ENCODE measurements at places on chromosomes 2 and 18.

- DNase-seq = no peak
Observed at GRCh38 chr2:216568576-216568975, 64.6 kb upstream of the IGFBP2 start.

DNA sequence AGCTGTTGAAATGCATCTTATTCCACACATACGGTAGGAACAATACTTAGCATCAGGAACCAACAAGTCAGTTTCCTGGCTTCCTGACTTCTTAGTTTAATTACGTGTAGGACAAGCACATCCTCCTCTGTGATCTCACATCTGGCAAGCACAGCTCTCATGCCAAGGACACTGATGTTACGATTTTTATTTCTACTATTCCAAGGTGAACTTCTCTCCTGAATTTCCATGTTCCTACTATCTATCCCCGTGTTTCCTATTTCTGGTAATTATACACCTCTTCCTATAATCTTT lies 374.0 kb downstream of the NCKAP5 start:
- no peak for DNase-seq

- no peak for DNase-seq
Observed at GRCh38 chr2:171124541-171124940, 36.2 kb downstream of the TLK1 start.

- no peak for DNase-seq
Observed at GRCh38 chr2:206799083-206799482, 33.7 kb downstream of the FASTKD2 start.

DNA sequence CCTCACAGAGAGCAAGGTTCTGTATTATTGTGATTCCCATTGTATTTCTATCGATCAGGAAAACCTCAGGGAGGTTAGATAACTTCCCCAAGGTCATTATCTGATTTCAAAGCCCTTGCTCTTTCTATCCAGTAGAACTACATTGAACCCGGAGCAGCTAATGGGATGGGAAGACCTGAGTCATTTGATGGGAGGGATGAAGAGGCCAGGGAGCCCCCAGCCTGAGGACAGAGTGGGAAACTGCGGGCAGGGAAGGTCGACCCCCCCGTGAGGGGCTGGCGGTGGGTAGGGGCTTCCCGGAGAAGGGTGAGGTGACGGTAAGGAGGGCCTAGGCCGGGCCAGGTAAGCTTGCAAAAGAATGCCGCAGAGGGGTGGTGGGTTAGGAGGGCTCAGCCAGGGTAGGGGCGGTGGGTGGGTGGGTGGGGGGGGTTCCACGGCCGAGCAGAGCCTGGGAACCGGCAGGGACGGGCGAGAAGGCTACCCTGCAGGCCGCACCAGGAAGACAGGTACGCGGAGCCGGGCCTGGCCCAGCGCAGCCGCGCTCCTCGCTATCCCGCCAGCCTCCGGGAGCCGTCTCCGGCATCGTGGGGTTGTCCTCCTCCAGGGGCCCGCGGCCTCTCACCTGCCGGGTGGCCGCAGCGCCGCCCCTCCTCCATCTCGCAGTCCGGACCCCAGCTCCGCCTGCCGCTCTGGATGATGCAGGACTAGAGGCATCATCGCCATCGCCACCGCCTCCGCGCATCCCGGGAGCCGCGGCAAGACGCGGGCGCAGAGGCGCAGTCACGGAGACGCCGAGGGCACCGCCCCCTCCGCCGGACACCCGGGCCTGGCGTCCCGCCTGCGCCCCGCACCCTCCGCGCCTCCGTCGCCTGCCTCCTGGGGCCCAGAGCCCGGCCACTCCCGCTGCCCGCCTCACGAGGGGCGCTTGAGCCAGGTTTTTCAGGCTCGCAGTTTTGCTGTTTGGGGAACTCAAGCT lies at the start of gene GPR75:
TSS of gene GPR75 (minus strand) at position 762 of the 976 bp plus-strand sequence. CDS start 5,211 bp downstream, outside the sequence.
- no peak for DNase-seq

GRCh38 chr2:151918308-151918707 lies 90.1 kb upstream of the ARL5A start:
- DNase-seq = no peak

DNA sequence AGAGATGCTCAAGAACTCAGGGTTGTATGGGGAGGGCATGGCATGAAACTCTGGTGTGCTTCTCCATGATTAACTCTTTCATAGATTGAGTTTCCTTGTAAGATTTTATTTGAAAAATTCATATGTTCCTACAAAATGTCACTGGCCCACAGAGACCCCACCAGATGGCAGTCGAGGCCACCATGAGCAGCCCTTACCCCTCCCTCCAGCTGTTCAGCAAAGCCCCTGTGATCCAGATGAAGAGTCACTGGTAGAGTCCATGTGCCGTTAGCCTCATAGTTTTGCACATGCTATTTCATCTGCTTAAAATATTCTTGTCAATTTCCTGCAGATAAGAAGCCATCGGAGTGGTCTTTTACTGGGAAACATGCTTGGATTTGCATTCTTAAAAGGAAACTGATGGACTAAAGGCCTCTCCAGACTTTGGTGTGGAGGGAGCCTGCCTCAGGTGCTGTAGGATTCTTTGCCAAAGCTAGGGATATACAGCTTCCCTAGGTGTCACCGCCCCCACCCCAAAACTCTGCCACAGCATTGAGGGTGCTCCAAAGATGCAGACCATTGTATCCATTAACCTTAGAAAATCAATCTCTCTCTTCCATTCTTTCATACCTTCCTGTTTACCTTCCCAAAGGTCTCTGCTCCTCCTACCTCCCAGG lies 18.8 kb downstream of the ZNF385B start:
- DNase-seq = peak; percentile 62

DNA sequence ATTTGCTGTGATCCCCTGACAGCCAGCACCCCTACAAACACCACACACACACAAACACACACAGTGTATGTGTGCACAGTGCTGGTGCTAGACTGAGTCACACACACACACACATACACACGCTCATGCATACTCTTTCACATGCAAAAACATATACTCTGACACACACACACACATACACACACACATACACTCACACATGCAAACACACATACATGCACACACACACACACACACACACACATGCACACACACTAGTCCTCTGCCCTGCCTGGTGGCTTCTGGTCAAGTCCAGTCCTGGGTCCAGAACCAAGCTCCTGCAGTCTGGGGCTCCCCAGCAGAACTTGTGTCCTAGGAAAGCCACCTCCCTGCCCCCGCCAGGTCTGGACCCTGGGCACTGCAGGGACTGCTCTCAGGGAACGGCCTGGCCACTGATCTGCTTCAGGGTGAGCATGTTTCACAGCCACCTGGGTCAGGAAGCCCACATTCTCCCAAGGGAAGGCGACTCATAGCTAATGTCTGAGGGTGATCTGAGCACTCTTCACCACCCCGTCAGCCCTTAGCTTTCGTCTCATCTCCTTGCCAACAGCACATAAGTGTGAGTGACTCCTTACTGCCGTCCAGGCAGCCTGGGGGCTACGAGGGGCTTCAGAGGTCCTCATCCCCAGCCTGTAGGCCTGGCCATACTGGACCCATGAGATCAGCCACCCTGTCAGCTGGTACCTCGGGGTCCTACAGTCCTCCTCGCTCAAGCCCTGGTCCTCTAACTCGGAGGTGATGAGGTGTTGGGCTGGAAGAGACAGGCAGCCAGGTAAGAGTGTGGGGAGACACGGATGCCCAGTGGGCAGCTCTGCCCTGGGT lies 88.1 kb downstream of the MCFD2 start:
- no peak for DNase-seq

DNA sequence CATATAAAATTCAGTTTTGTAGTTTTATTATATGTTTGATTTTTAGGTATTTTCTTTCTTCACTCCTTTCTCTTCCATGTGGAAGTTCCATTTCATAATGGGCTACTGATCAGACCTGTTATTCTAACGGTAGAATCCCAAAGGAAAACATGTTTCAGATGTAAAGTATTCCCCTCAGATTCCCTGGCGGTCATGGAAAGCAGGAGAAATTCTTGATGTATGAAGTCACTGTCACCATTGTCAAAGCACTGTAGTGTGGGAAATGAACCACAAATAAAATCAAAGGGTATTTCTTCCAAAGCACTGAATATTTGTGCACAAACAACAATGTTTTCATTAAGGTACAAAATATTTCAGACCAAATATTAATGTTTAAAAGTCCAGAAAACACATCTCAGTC lies 237.3 kb upstream of the KLHL14 start:
- DNase-seq = no peak

DNA sequence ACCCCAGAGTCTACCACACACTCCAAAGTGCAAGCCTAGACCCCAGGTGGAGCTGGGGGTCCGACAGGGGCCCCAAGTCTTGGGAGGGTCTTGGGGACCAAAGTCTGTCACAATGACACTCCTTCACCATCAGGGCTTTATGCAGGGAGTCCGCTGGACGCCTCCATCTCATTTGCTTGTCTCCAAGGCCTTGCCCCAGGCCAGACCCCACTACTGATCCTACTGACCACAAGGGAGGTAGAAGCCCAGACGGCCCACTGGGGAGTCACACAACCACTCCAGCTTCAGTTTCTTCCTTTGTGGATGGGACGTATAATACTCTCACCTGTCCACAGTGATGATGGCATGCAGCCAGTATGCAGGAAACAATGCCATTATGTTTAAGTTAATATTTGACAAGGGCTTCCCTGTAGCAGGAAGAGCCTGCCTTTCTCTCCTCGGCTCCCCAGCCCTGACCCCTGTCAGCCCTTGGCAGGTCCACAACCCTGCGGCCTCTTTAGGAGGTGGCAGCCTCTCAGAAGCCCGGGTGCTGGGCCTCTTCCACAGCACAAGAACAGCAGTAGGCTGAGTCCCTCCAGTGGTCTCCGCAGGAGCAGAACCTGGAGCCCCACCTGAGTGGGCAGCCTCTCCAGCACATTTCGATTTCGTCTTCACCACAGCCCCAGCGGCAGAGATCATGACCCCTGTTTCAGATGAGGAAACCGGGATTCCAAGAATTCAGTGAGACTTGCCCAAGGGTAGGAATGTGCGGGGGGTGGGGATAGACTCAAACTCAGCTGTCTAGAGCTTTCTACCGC lies 6.5 kb downstream of the BIN1 start:
- DNase-seq = no peak

- no peak for DNase-seq
Observed at GRCh38 chr2:23543728-23544127, 158.7 kb downstream of the KLHL29 start.

DNA sequence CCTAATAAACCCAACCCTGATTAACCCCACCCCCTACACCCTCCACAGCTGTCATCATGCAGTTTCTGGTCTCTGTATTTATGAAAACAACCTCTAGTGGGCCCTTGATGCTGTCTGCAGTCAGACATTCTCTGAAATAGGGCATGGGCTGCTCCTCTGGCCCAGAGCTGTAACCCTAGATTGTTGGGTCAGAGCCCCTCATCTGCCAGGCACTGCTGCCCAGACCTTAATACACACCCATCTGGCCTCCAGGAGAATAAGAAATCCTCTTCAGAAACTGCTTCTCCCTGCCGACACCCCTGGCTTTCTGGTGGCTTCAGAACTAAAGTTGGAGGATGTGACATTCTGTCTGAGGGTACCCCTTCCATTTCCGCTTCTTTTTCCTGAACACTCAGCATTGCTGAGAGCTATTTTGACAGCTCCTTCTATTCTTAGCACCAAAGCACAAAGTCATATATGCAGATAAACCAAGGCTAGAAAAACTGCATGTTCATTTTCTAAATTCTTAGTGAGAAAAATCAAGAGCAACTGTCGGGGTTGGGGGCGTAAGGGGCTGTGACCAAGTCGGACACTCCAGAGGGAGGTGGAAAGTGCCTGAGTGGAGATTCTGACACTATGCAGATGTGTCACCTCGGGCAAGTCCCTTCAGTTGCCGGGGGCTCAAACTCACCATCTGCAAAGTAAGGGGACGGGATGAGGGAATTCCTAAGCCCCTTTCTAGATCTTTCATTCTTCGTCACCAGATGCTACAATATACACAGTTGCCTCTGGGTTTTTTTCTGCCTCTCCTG lies 28.7 kb downstream of the SRSF7 start:
- no peak for DNase-seq

GRCh38 chr2:188181067-188181838 lies 110.4 kb upstream of the GULP1 start:
- no peak for DNase-seq

DNA sequence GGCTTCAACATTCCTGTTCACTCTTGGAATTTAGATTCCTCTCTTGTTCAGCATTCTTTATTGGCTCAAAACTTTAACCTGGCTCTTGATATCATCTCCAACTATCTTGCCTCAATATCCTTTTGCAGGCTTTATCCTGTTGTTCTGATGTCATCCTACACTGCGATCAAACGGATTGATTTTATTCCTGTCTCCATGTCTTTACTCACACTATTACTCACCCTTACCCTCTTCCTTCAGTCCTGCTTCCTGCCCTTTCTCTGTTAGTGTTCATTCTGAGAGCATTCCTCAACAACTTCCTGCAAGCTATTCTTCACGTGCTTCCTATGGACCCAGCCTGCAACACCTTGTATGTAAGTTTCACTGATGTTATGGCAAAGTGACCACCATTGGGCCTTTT lies 264.7 kb downstream of the RNF152 start:
- DNase-seq = no peak

DNA sequence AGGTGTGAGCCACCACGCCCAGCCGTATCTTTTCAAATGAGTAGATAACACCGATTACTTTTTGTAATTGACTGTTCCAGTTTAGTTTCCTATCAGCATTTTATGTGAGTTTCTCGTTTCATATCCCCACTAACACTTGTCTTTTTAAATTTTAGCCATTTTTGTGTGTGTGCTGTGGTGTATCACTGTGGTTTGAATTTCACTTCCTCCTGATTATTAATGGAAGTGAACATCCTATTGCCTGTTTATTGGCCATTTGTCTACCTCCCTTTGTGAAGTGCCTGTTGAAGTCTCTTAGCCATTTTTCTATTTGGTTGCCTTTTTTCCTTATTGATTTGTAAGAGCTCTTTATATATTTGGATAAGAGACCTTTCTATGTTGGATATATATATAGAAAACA lies 91.7 kb upstream of the STON1 start:
- no peak for DNase-seq

DNA sequence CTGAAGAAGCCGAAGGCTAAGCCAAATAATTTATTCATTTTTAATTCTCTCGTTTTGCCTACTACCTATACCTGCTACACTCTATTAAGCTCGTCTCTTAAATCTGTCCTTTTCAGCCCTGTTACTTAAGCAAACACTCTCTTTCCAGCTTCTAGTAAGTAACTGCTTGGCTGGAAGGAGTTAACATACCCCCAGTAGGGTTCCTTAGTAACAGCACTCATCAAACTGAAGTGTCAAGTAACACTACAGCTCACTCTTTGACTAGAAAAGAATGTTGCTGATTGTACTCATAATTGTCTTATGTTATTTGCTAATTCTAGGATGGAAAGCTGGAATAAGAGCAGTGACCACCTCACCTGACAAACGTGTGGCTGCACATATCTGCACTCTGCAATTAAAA lies 120.0 kb upstream of the SCN7A start:
- DNase-seq = no peak

GRCh38 chr2:58475756-58476155 lies 234.6 kb upstream of the FANCL start:
- DNase-seq = no peak

- DNase-seq = no peak
Observed at GRCh38 chr18:47457614-47458013, 206.2 kb upstream of the SKOR2 start.

DNA sequence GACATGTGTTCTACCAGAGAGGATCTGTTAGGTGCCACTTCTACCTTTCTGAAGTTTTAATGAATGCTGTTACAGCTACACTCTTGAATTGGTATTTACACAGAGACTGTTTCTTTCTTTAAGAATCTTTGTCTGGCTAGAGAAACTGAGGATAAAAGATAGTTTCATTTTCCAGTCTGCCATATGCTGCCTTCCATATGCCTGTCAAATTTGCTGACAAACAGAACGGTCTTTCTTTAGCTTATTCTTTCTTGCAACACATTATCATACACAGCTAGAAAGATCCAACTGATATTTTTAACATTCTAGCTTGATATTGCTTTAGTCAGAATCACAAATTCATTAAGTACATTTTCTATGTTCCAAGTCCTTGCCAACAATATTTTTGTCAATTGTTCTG lies 409.8 kb upstream of the CELF4 start:
- DNase-seq = no peak

GRCh38 chr2:188984065-188984491 lies 9.9 kb downstream of the COL3A1 start:
- no peak for DNase-seq

All from HEK293T (cell line).